ENCODE measurements at places on chromosomes 3 and 15.
A peak's percentile ranks its signal among the peaks of the same experiment; 100 is the strongest.

GRCh38 chr3:13579063-13579462 is 30.1 kb downstream of the FBLN2 start:
- peak; percentile 65 for DNase-seq

GRCh38 chr15:74175271-74176191 is 2.0 kb downstream of the ISLR start:
- no peak for DNase-seq

GRCh38 chr3:137222736-137223225 is 265.0 kb downstream of the IL20RB start:
- no peak for DNase-seq

DNA sequence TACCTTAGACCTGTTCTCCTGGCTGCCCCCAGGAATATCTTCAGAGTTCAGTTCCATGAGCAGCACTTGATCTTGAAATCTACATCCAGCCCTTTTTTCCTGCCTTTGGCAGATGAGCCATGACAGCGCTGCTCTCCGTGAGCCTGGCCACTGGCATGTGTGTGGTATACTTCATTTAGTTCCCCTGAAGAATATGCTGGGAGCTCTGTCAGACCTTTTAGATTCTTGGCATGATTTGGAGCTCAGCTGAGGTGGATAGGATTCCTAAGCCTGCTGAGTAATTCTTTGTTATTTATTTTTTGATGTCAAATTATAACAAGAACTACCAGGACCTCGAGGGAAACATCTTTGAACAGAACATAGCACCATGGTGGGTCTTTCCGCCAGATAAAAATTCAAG is 121.7 kb downstream of the EDEM1 start:
- DNase-seq: no peak

DNA sequence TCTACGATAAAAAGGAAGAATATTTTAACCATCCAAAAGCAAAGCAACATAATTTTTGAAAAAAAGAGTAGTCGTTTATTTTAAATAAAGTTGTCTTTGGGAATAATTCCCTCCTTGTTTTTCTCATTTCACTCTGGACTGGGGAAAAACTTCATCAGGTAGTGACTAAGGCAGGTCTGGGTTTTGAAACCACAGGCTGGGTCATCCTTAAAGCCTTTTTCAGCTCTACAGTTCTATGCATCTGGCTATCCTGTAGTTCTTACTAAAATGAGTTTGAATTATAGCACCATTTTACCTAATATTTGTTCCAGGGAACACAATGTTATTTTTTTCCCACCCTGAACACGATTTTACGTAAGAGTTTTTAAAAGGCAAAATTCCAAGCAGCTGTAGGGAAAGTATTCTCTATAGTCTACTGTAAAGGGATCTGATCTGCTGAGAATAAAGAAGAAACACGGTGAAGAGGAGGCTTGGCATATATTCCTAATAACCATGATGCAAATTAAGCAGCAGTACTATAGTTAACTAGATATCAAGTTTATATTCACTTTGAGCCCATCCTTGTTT is 107.7 kb downstream of the OSBPL10 start:
- DNase-seq: no peak

DNA sequence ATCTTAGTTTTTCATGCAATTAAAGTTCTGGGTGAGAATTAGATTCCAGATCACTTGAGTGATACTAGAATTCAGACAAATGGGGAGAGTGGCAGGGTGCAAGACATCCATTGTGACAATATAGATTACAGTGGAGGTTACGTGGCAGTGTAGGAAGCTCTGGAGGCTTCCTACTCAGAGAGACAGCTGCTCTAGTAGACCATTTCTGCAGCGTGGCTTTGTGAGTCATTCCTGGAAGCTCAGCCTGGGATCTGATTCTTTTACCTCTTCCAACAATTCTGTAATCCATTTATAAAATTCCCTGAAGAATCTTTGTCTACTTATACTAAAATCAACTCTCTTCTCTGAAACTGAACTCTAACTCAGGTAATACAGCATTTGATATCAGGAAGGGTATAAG is 90.4 kb upstream of the ASB14 start:
- DNase-seq: no peak

- DNase-seq: no peak
Observed at GRCh38 chr3:16140116-16140893, 34.2 kb upstream of the GALNT15 start.

GRCh38 chr15:91627473-91628278 is 225.8 kb upstream of the SLCO3A1 start:
- no peak for DNase-seq

GRCh38 chr3:127870156-127870555 is 44.9 kb upstream of the KBTBD12 start:
- DNase-seq: no peak

DNA sequence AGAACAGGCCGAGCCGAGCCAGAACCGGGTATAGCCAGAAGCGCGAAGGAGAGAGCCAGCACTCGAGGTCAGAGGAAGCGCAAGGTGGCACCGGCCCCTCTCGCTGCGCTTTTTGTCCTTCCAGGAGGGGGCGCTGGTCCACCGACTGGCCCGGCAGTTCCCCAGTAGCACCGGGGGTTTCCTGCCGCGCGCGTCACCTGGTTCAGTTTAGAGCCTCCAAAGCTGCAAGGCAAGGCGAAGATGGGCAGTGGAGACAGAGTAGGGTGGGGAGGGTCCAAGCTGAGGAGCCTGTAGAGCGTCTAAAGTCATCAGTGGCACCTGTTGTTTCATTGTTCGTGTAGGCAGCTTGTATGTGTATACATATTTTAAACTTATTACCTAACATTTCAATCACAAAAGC is 7.6 kb upstream of the NR2E3 start:
- peak; percentile 69 for DNase-seq

DNA sequence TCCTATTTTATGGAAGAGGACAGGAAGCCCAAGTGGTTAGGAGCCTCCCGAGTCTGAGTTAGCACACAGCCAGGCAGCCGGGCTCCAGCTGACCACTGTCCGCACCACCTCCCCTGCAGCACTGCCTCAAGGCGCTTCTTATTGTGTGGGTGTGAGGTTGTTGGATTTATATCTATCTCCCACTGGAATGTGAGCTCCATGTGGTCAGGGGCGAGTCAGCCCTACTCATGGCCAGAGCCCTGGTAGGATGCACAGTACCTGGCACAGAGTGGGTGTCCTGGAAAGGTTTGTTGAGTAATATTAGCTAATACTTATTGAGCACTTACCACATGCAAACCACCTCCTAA is 9.7 kb upstream of the FBLN2 start:
- DNase-seq: no peak

GRCh38 chr3:62433396-62433795 is 60.0 kb upstream of the FEZF2 start:
- no peak for DNase-seq

GRCh38 chr3:49313896-49314688 is 25.8 kb downstream of the USP4 start:
- DNase-seq: peak; percentile 86

All from suppressor macrophage treated with lipopolysaccharide for 1 hour (primary cell).